Activated T-cell treated with anti-CD3 and anti-CD28 coated beads for 1 hour (primary cell): ENCODE measurements at places on chromosomes 3 and 15.

DNA sequence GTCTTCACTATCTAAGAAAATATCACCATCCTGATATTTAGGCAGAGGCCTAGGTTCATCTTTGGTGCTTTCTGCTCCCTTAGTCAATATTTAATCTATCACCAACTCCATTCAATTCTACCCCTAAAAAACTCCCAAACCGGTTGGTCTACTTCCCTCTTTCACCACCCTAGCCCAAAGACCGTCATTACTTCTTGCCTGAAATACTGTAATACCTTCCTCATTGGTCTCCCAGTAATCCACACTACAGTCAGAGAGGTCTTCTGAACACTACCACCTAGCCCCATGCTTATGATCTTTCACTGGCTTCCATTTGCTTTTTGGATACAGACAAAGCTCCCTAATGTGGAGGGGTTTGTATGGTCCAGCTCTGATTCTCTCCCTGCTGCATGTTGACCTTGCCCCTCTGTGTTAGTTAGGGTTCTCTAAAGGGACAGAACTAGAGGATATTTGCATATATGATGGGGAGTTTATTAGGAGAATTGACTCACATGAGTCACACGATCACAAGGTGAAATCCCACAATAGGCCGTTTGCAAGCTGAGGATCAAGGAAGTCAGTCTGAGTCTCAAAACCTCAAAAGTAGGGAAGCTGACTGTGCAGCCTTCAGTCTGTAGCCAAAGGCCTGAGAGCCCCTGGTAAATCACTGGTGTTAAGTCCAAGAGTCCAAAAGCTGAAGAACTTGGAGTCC is 36.4 kb upstream of the ATP2C1 start:
- no peak for DNase-seq

DNA sequence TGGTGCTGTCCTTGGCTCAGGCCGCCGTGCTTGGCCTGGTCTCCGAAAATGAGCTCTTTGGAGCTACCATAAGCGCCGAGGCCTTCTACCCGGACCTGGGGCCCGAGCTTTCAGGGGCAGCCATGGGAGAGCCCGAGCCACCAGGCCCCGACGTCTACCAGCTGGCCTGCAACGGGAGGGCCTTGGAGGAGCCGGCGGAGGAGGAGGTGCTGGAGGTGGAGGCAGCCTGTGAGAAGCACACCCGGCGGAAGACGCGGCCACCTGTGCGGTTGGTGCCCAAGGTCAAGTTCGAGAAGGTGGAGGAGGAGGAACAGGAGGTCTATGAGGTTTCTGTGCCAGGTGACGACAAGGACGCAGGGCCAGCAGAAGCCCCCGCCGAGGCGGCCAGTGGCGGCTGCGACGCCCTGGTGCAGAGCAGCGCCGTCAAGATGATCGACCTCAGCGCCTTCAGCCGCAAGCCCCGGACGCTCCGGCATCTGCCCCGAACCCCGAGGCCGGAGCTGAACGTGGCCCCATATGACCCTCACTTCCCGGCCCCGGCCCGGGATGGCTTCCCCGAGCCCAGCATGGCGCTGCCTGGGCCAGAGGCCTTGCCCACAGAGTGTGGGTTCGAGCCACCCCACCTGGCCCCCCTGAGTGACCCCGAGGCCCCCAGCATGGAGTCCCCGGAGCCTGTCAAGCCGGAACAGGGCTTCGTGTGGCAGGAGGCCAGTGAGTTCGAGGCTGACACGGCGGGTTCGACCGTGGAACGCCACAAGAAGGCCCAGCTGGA is 34.9 kb downstream of the IDH2 start:
- DNase-seq = no peak

DNA sequence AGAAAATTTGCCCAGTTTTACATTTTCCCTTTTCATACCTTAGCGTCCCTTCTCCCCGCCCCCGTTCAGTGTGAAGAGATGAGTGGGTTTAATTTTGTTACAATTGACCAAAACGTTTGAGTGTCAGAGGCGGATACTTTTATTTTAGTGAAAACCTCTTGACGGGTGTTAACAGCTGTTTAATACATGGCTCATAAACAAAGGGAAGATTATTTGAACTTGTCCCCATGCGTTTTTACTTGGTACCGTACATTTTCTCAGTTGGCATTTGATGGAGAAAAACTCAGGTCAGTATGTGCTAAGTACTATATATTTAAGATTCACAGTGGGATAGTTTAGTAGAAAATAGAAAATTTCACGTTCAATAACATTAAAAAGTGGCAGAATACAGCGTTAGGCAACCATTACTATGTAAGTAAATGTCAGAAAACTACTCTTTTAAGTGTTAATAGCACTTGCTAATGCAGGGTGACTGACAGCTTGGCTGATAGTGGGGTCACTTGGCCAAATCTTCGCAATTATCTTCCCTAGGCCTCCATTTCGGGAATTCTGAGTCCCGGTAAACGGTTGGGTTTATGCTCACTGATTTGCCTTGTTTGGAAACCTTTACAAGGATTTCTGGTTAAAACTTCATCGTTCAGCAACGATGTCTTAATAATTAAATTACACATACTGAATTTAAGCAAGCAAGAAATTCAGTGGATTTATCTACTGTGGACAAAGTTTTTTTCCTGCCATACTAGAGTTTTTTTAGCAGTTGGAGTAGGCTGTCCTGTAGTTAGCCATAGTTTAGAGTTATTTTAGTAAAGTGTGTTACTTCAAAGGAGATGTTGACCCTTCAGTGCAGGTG is 4.8 kb downstream of the CHD2 start:
- DNase-seq = no peak

- DNase-seq = no peak
Measured at GRCh38 chr15:55942332-55942731, 51.1 kb downstream of the NEDD4 start.

- no peak for DNase-seq
Measured at GRCh38 chr3:31729082-31729481, 196.4 kb downstream of the STT3B start.

DNA sequence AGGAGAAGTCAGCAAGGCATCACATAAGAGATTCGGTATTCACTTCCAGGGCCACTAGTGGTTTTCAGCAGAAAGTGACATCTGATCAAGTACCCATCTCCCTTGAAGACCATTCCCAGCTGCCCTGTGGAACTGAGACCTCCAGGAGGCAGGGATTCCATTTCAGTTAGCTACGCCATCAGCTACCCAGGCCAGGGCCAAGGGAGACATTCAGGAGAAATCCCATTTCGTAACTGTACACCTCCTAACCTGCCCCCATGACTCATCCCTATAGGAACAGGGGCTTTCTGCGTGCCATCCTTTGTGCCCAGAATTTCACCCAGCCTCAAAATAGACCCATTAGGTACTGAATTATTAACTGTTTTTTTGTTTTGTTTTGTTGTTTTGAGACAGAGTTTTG is 24.7 kb downstream of the SPATA12 start:
- DNase-seq = no peak

DNA sequence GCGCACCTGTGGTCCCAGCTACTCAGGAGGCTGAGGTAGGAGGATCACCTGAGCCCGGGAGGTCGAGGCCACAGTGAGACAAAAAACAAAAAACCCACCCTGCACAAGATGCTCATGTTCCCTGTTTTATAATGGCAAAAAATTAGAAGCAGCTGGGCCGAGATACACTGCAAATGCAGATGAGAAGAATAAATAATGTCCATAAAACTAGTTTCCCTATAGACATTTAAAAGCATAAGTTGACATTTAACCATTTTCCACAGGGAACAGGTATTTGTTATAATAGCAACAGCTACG is 537 bp upstream of the SCAP start:
- no peak for DNase-seq

GRCh38 chr15:72599855-72600464 is 54.5 kb upstream of the GOLGA6B start:
- no peak for DNase-seq

DNA sequence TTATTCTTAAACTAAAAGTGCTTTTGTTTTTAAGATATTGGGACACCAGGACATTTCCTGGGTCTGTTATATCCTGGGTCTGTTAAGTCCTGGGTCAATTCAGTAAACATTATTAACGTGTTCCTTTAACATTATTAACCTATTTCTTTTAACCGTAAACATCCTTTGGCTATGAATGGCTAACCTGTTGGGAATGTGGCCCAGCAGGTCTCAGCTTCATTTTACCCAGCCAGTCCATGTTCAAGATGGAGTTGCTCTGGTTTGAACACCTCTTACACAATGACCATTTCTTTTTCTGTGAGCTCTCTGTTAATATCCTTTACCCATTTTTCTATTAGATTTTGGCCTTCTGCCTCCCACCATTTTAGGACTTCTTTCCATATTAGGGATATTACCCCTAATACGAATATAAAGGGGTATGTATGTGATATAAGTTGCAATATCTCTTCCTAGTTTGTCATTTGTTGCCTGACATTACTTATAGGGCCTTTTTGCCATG is 88.9 kb upstream of the NEDD4 start:
- no peak for DNase-seq

DNA sequence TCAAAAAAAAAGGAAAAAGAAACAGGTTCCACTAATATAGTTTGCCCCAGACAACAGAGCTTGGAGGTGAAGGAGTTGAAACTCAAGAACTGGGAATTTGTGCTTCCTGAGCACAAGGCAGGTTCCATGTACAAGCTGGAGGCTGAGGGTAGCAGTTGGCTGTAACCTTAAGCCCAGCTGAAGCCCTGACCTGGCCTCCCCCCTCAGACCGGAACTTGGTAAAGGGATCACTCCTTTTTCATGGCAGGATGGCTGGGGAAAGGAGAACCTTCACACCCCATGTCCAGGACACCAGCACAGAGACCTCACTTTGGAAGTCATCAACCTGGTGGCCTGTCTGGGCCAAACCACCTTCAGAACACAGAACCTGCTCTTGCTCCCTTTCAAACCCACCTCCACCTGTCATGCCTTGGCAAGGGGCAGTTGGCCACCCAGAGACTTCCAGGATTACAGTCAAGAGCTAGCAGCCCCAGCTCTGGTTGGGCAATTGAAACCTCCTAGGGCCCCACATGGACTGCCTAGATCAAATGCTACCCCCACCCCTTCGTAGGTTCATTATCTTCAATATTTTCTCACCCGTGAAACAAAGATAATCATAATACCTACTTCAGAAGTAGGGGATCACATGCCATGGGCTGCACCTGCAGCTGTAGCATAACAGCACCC is 3.5 kb downstream of the RPL29 start:
- DNase-seq = no peak

DNA sequence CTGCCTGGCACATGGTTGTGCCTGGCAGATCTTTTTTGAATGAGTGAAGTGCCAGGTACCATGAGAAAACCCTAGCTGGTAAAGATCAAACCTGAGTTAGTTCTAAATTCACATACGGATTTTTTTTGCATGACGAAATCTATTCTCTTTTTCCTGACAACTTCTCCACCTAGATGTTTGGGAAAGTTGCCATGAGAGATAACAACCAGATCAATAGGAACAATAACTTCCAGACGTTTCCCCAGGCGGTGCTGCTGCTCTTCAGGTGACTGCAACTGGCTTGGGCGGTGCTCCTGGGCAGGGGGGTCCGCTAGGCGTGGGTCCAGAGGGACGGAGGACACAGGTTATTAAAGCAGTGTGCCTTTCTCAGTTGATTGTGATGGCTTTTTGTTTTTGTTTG is 71.8 kb downstream of the CHDH start:
- DNase-seq = no peak

DNA sequence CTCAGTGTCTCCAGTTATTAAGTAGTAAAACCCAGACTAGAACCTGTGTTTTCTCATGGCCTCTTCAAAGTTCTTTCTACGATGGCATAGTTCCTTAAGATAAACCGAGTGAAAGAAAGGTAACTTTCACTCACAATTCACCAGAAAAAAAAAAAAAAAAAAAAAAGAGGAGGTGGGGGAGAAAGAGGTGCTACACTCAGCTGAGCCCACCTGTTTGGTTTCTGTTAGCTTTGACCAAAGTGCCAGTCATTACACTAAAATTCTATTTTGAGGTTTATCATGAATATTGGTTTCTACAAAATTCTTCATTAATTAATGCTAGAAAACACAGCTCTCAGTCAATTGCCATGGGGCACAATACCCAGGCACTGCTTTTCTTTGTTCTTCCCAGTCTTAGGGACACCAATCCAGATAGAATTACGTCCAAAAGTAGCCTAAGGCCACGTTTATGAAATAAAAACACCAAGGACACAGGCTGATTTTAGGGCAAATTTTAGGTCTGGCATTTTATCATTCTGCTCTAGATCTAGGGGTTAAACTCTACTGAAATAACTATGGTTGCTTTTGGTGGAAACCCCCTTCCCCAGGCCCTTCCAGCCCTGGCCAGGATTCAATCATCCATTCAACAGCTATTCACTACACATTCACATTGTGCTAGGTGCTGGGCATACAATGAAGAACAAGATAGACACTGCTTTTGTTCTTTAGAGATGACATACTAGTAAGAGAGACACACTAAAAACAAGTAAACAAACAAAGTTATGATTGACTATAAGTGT is 1097.8 kb downstream of the FHIT start:
- no peak for DNase-seq

- no peak for DNase-seq
Measured at GRCh38 chr3:188338086-188338485, 184.1 kb downstream of the LPP start.
